ENCODE measurements at places on chromosomes 13 and 19.

DNA sequence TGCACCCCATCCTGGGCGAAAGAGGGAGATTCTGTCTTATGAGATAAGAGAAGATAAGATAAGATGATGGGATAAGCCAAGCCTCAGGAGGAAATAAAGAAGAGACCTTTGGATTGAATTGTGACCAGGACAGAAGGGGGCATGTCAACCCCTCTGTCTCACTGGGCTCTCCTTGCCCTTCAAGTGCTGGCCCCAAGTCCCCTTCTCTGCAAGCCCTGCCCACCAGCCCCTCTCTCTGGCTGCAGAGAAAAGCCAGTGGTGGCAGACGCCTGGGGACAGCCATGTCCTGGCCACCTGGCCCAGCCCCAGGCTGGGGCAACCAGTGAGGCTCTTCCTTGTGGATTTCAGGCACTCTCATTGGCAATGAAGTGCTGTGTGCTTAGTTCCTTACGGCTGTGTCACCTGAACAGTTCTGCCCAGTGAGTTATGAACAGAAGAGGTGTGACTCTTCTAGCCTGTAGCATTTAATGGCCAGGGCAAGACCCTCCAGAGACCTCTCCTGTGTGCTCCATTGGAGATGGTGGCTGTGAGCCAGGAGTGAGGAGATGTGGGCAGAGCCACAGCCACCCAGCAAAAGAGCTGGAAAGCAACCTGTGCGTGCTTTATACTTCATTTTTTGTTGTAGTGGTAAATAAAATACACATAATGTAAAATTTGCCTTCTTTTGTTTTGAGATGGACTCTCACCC is 6.1 kb upstream of the BTBD2 start:
- DNase-seq: no peak

- no peak for DNase-seq
Measured at GRCh38 chr13:88031980-88032559, 360.9 kb downstream of the SLITRK5 start.

GRCh38 chr13:33976965-33977364 is 159.0 kb downstream of the RFC3 start:
- DNase-seq: no peak

- no peak for DNase-seq
Measured at GRCh38 chr13:27170516-27171243, 931 bp downstream of the USP12 start.

DNA sequence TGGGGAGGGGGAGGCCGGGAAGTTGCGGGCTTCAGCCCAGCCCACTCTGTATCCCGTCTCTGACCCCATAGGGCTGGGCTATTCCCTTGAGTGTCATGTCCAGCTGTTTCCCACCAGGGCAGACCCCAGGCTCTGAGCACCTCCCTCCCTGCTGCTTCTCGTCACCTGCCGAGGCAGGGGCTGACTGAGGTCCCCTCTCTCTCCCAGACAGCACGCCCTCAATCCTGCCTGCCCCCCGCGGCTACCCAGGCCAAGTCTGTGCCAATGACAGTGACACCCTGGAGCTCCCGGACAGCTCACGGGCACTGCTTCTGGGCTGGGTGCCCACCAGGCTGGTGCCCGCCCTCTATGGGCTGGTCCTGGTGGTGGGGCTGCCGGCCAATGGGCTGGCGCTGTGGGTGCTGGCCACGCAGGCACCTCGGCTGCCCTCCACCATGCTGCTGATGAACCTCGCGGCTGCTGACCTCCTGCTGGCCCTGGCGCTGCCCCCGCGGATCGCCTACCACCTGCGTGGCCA is 625 bp downstream of the F2RL3 start:
- no peak for DNase-seq

- DNase-seq: no peak
Measured at GRCh38 chr19:33407716-33408115, 34.2 kb downstream of the CEBPG start.

DNA sequence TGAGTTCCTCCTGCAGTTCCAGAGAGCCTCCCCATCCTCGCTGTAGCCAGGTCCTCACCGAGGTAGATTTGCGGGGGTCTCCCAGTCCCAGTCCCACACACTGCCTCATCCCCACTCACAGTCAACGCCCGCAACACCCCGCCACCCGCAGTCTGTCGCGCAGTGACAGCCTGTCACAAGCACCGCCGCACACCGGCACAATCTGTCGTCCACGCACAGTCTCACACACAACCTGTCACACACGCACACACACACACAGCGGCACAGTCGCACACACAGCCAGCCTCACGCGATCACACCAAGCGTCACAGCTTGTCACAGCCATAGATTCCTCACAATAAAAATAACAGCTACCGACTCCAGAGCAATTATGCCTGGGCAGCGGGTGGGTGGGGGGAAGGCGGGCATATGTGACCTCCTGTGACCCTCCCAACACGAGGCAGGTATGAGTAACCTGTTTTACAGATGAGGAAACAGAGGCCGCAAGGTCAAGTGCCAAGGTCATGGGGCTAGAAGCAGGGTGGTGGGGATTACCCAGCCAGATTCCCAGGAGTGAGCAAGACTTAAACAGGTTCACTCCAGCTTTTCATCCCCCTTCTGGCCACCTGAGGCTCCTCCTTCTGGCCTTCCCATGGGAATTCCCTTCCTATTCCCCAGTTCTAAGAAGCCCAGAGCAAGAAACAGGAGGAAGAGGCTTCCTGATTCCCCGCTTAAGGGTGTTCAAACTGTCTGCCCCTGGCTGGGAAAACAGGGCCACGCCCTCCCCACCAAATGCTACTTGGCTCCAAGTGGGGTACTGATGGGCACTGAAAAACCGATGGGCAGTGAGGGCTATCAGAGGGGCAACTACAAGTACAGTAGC is 13.9 kb downstream of the NFIX start:
- no peak for DNase-seq

- DNase-seq: no peak
Measured at GRCh38 chr13:109281903-109282635, 504.3 kb downstream of the IRS2 start.

- no peak for DNase-seq
Measured at GRCh38 chr19:10780368-10780767, 55.6 kb downstream of the TMED1 start.

DNA sequence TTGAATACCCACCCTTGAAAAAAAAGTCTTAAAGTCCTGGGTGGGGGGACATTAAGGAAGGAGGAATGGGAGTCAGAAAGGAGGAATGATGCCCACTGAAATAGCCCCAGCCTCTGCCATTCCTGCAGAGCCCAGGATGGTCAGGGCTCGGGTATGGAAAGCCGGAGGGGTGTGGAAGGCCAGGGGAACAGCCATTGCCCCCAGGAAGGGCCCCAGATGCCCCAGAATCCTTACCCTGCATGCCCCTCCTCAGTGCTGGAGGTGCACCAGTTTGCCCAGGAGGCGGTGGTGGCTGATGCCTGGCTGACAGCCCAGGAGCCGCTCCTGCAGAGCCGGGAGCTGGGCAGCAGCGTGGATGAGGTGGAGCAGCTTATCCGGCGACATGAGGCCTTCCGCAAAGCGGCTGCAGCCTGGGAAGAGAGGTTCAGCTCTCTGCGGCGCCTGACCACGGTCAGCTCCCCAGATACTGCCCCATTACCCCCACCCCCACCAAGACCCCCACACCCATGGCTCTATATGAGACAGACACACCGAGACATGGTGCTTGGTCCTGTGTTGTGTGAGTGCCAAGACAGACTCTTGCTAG is 10.7 kb upstream of the SHKBP1 start:
- no peak for DNase-seq

- no peak for DNase-seq
Measured at GRCh38 chr13:28316129-28316528, 177.8 kb downstream of the PAN3 start.

GRCh38 chr13:44848920-44849676 is 140.2 kb downstream of the NUFIP1 start:
- no peak for DNase-seq

DNA sequence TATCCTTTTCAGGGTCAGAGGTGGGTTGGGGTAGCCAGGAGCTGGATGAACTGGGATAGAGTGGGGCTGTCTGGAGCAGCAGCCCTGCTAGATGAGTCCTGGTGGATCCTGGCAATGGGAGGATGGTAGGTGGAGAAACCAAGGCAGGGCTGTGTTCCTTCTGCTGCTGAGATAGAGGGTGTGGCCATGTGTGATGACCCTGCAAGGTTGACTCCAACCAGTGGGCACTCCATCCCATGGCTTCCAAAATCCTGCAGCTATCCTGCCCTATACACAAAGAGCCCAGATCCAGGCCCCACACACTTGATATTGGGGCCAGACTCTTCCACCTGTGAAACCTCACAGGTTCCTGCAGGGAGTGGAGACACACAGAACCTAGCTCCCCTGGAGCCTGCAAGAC is 2.4 kb upstream of the ZNF446 start:
- no peak for DNase-seq

DNA sequence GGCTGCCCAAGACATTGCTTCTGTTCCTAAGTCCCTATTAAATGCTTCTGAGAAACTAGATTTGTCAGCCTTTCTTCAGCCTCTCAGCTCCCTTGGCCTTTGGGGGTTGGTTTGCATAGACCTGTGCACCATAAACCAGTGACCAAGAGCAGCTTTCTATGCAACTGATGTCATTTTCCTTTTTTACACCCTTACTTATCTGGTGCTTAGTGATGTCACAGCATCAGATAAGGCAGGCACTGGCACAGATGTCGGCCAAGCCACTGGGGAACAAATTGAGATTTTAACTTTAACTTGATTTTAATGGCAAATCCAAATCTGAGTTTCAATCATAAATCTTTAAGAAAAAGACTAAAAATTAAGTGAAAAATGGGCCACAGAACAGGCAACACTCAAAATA is 59.8 kb downstream of the RUBCNL start:
- no peak for DNase-seq

GRCh38 chr13:36913463-36913862 is 6.6 kb downstream of the SMAD9 start:
- DNase-seq: no peak
